ENCODE measurements at places on chromosomes 5 and 9.

- DNase-seq = no peak
Observed at GRCh38 chr9:113018247-113018646, 6.3 kb upstream of the ZNF883 start.

- DNase-seq = peak; percentile 77
Observed at GRCh38 chr9:21465859-21466518, 16.1 kb downstream of the IFNE start.

DNA sequence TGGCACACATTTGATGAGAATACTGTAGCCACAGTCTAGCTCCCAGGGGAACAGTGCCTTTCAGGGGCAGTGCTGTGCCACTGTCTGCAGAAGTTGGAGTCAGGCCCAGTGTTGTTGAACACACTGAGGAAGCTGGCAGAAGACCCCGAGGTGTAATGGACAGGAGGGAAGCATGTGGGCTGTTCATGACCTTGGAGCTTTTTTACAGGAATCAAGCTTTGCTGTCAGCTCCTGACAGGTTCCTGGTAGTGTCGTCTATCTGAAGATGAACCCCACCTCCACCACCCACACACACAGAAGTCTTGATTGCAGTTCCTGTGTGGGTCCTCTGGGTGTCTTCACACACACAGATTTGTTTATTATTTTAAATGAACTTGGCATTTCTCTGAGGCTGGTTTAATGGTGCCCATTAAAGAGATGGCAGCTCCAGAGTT, 40.3 kb upstream of the TNFAIP8 start:
- peak; percentile 86 for DNase-seq

GRCh38 chr9:131397100-131397790, 3.4 kb downstream of the PRRC2B start:
- no peak for DNase-seq

- DNase-seq = no peak
Observed at GRCh38 chr9:28699632-28700031, 1126.4 kb upstream of the C9orf72 start.

DNA sequence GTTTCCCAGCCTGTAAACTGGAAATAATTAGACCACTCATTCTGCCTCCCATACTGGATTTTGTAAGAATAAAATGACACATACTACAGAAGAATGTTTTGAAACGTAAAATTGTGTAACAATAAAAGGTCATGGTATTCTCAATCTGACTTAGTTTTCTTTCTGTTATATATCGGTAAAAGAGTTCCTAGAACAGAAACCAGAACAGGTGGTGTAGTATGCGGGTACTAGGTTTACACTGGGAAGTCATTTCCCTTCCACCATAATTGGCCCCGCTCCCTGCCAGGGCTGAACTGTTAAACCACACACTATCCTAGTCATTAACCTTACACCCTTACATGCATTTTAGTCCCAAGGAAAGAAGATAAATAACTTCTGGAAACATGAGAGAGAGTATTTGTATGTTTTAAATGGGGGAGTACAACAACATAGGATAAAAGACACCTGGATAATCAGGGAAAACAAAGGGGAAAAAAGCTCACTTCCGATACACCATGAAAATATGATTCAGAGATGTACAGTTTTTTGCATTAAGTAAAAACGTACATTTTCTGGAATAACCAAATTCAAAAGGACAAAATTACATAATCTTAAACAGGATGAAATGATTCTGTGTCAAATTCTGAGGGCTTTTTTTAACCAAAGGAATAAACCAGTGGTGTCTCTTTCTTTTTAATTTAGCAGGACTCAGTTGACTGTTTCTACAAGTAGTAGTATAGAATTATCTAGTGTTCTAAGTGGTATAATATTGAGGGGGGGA, 199.7 kb downstream of the GLIS3 start:
- DNase-seq = no peak

DNA sequence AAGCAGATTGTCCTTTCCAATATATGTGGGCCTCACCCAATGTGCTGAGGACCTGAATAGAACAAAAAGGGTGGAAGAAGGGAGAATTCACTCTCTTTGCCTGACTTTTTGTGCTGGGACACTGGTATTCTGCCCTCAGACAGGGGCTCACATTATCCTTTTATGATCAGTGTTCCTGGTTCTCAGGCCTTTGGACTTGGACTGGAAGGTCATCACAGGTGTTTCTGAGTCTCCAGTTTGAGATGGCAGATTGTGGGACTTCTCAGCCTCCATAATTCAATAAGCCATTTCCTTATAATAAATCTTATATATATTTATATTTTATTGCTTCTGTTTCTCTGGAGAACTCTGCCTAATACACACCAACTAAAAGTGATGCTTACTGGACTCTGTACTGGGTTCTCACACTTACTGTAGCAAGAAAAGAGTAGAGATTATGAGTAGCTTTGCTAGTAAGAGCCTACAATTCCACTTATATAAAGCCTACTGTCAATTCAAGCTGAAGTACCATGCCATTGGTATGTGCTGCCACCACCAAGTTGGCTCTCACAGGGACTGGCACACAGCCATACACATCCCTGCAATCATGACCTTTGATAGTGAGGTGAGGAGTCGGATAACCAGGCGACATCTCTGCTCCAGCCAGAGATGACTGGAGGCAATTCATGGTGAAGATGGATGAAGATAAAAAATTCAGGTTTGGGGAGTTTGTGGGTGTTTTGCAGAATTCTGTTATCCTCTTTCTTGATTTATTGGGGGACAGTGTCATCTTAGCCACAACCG, 130.7 kb upstream of the NR3C1 start:
- no peak for DNase-seq

DNA sequence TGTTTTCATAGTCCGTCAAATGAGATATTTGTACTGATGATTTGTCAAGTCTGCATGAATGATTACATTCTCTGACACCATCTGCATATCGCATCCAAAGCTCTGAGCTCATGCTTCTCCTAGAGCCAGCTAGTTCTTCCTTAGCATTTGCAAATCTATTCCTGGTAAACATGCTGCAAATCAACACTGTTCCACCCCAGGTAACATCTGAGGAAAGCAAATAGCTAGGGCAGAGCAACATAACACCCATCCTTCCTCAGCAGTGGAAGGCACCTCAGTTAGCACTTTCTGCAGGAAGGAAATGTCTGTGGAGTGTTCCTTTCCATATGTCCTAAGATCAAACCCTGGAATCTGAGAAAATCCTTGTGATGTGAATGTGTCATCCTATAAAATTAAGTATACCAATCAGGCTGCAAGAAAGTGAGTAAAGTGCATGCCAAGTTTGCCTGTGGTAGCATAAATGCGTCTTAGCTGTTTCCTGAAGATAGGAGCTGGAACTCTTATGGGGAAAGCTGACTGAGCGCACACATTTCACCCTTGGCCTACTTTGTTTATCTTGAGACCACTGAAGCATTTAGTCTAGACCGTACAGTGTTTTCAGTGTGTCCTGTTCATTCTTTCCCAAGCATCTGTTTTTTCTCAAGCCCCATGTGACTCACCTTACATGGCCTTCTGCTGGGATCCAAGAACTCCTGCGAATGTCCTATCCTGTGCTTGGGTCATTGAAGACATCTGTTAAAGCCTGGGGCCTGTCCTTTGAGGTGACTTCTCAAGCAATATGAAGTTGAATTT, 50.9 kb upstream of the STARD4 start:
- peak; percentile 68 for DNase-seq

DNA sequence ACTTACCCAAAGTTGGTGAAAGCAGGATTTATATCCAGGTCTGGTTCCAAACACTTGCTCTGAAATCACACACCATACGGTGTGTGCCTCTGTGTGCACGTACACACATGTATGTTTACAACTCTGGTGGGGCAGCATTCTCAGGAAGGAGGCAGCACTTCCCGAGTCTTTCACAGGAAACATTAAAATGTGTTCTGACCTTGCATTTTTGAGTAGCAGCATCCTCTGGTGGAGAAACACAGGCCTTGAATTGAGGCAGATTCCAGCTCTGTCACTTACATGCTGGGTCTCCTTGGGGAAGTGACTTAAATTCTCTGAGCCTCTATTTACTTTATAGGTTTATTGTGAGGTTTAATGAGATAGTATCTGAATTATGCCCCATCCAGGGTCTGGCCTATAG, 126.4 kb downstream of the RGS3 start:
- peak; percentile 74 for DNase-seq

All from hematopoietic multipotent progenitor cell treated with erythropoietin and hydrocortisone succinate and interleukin-3 and kit ligand, for 4 days (in vitro differentiated cells).